ENCODE measurements at places on chromosomes 5 and 9. TPM values are rescaled to one million over a fixed set of nuclear protein-coding genes. Genes with fewer than 3 reads are reported as not detected.
A peak's percentile ranks its signal among the peaks of the same experiment; 100 is the strongest.

DNA sequence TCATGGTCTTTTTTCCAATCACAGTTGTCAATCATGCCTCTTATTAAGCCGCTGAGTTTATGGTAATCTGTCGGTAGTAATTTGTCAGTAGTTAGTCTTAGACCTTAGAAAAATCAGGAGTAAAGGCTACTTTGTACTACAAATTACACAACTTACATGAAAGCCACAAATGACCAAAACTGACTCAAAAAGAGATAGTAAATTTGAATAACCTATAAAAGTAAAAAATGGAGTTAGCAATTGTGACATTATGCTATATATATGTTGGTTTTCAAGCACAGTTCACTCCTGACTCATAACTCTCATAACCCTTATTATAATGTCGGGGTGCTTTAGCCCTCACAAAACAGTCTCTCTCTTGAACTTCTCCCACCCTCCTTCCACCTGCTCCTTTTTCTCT lies 251.8 kb downstream of the ROR2 start:
- no peak for DNase-seq

DNA sequence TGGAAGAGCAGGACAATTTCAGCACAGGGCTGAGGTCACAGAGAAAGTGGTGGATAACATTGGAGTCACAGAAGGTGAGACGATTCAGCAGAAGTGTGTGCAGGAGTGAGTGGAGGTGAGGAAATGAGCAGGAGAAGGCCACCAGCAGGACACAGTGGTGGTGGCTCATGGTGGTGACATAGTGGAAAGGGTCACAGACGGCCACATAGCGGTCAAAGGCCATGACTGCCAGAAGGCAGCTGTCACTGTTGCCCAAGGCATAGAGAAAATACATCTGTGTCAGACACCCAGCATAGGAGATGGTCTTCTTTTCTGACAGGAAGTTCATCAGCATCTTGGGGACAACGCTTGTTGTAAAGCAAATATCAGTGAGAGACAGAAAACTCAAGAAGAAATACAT lies 15.0 kb downstream of the OR1N2 start:
- DNase-seq = no peak

DNA sequence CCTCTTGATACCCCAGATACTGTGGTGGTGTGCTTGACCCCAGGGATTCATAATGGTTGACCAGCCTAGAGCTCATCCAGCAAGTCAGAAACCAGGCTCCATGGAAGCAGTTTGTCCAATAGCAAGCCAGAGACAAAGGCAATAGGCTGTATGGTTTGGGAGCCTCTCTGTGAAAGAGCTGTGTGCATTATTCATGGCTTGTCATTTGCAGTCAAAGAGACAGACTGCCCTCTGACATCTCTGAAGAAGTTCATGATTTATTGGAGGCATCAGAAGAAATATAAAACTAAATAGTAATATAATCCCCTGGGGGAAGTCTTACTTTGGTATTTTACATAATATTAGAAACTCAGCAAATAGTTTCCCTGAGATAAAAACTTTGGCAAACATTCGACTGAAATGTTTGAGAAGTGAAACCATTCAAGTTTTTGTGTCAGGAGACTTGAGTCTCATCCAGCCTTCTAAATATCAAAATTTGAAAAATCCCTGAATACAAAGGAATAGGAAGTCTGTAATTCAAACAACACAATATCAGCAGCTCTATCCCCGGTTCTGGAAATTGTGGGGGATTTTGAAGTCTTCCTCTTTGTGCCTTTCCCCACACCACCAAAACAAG lies 250.3 kb downstream of the ZSWIM6 start:
- DNase-seq = no peak

GRCh38 chr9:122206118-122207046 lies 22.4 kb downstream of the LHX6 start:
- DNase-seq = peak; percentile 33

- no peak for DNase-seq
Observed at GRCh38 chr5:6448622-6449464, at the start of gene UBE2QL1. Gene UBE2QL1, plus strand, starts transcription at chr5:6448859. Its CDS starts 35 bp downstream, at chr5:6448894.

The LHX3 gene
- total RNA-seq = not detected

The CDH12 gene
- 71.9 TPM for total RNA-seq

The WNT8A gene
- not detected for total RNA-seq

The CCL21 gene
- not detected for total RNA-seq

Data from H4 (cell line).